ENCODE measurements at places on chromosomes 5 and 9.

GRCh38 chr9:136532799-136533774, 12.8 kb downstream of the NOTCH1 start:
- peak; percentile 80 for DNase-seq

GRCh38 chr5:14491015-14491915, 90.3 kb upstream of the OTULINL start:
- DNase-seq = no peak

GRCh38 chr9:135814421-135815095, 92.8 kb downstream of the CAMSAP1 start:
- DNase-seq = no peak

GRCh38 chr9:38316166-38316780, 76.2 kb upstream of the ALDH1B1 start:
- no peak for DNase-seq

- DNase-seq = no peak
Measured at GRCh38 chr9:75333624-75334023, 245.3 kb downstream of the OSTF1 start.

DNA sequence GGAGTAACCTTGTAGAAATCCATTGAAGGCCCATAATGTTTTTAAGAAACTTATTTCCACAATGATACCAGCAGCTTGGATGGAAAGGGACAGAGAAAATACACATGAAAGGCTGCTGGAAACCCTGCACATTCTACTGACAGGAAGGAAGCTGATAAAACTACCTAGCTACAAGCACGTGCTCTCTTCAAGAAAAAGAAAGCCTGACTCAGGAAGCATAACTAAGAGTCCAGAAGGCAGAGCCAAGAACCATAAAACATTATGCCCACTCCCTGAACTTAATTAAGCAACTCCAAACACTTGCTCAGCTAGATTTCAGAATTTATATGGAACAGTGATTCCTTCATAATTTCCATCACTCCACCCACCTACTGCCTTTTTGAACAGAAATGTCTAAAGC, 430.8 kb downstream of the SEMA5A start:
- no peak for DNase-seq

DNA sequence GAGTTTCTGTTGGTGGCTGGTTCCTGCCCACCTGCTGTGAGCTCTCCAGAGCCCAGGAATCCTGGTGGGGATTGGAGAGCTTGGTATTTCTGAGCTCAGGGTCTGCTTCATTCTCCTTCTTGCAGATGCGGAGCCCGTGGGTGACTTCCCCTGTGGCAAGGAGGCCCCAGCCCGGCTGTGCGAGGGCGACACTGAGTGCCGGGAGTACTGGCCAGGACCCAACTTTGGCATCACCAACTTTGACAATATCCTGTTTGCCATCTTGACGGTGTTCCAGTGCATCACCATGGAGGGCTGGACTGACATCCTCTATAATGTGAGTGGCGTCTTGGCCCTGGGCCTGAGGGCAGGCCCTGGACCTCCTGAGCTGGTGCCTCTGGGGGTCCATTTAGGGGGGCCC, 39.5 kb downstream of the CACNA1B start:
- DNase-seq = no peak

- no peak for DNase-seq
Measured at GRCh38 chr5:6822068-6822467, 108.8 kb downstream of the TENT4A start.

GRCh38 chr5:62460578-62460983, 48.0 kb downstream of the IPO11 start:
- DNase-seq = no peak

DNA sequence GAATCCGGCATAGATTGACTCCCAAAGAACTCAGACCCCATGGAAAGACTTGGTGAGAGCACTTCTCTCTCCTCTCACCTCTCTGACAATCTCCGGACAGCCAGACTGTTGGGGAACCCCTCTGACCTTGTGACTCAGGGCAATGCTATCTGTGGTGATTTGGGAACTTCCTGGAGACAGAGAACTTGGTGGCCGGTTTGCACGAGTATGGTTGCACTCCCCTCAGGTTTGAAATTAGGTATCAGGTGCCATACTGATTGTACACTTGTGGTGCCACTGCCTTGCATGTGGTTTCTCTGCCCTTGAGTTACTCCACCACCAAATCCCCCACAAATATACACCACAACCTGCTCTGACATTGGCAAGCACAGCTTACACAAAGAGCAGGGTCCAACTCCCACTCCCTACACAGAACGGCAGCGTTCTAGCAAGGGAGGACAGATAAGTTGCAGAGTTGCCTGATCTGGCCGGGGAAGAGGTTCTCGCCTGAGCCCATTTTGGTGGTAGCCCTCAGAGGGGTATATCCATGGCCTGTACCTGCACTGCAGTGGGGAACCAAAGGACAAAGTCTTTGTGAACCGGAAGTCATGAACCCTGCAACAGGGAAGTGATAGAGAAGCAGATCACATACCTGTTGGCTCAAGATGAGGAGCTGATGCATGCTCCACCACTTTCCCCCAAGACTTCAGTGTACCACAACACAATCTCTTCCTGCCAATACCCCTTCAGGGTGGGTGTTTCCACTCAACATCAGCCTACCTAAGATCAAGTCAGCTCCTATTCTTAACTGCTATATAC, 255.1 kb downstream of the MCTP1 start:
- DNase-seq = no peak

GRCh38 chr5:112143690-112144089, 275.4 kb downstream of the EPB41L4A start:
- DNase-seq = no peak

GRCh38 chr9:90287567-90288274, 354.9 kb downstream of the DIRAS2 start:
- no peak for DNase-seq

GRCh38 chr9:77848404-77848803, 183.2 kb downstream of the GNAQ start:
- no peak for DNase-seq

GRCh38 chr5:100273846-100274580, 261.2 kb upstream of the FAM174A start:
- no peak for DNase-seq

GRCh38 chr5:107557051-107557658, 113.6 kb downstream of the EFNA5 start:
- DNase-seq = no peak

DNA sequence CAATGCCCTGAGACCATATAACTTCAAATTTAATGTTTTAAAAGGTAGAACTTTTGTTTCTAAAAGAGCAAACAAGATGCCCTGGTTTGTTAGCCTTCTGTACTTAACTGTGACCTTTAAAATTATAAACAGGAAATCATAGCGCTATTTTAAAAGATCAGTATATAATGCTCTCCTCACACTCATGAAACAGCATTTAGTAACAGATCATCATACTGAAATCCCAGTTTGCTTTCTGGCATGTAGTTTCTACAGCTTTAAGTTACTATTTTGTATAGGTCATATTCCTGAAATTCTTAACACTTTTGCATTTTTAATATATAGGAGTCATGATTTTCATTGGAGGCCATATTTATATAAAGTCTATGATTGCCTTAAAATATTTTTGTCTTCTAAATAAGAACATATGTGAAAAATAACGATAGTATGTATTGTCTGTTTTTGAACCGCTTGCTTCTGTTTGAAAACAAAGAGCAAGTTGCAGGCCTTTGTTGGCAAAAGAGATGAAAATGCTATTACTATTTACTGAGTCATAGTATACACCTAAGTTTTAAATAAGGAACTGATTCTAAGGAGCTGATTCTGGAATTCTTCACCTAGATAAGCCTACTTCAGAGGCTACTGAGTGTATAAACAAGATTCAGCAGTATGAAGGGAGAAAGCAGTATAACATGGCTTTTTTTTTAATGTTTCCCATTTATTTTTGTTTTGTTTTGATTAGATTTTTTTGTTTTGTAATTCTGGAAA, 20.5 kb downstream of the SRFBP1 start:
- DNase-seq = no peak

DNA sequence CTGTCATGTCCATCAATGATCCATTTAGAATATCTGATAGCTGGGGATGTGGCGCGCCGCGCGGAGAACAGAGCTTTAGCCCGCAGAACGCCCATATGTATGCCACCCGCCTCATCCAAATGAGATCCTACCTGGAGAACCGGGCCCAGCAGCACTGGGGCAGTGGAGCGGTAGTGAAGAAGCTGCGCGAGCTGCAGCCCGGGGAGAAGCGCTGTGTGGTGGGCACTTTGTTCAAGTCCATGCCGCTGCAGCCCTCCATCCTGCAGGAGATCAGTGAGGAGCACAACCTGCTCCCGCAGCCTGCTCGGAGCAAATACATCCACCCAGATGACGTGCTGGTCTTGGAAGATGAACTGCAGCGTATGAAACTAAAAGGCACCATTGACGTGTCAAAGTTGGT, 313.7 kb downstream of the NR2F1-AS1 start:
- no peak for DNase-seq

- DNase-seq = no peak
Measured at GRCh38 chr5:172413601-172414171, 40.6 kb downstream of the SH3PXD2B start.

DNA sequence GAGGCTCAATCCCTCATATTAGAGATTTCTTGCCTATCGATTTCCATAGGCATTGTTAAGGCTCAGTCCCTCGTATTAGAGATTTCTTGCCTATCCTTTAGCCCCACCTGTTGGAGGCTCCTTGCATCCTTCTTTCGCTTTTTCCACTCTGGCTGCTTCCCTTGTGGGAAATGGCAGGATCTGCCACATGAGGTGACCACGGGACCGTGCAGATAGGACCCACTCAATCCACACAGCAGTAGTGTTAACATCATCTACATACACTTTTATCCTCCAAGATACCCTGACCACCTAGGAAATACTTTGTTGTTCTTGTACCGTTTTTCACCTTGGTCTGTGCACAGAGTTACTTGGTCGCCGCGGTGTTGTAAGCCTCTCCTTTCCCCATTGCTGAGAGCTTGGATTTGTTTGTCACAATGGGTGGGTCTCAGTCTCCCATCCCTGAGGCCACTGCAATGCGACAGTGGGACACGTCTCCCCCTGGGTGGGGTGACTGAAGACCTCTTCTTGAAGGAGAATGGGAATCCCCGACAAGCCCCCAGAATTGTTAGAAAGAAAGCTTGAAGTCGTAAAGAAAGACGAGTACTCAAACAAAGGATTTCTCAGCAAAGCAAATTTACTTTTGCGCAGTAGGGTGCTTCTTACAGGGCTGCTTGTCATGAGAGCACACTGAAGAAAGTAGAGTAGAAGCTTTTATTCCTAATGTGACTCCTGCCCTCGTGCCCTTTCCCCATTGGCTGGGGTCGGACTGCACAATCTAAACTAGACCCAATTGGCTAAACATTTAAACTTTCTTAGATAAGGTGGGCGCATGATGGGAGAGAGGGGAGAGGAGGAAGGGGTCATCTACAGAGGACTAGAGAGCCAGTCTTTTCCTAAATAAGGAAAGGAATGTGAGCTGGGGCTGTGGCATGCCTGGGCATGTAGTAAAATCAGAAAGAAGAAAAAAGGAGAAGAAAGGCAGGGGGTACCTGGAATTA, 19.8 kb downstream of the IFT74 start:
- peak; percentile 28 for DNase-seq

- no peak for DNase-seq
Measured at GRCh38 chr9:111836311-111836710, 41.6 kb upstream of the SHOC1 start.

DNA sequence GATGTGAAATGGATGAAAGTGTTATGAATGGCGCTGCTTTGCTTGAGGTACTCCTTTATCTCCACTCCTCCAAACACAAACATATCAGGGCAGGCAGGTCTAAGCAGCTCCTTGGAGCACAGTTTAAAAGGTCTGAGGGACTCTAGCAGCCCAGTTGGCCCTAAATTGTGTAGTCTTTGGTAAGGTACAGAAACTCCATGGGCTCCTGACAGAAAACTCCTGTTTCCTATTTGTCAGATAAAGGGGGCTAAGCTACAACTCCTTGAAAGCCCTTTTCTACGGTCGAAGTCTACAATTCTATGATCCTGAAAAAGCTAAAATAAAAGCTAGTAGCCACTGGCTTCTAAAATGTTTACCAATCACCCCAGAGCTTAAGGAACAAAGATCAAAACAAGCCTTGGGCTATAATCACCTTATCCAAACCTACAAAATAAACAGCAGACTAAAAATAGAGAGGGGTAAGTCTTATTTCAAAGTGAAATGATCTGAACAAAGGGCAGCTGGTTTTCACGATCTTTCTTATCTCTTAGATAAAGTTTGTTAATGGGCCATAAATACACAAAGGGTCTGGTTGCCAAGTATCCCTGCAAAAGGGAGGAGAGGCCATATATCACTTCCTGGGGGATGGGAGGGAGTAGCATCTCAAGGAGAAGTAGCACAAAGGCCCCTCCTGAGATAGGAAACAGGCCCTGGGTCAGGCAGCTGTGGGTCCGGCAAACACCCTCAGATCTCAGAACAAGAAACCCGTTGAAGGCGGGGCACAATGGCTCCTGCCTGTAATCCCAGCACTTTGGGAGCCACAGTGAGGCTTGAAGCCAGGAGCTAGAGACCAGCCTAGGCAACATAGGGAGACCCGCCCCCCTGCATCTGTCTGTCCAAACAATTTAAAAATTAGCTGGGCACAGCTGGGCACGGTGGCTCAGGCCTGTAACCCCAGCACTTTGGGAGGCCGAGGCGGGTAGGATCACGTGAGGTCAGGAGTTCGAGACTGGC, 28.3 kb upstream of the DENND4C start:
- no peak for DNase-seq

DNA sequence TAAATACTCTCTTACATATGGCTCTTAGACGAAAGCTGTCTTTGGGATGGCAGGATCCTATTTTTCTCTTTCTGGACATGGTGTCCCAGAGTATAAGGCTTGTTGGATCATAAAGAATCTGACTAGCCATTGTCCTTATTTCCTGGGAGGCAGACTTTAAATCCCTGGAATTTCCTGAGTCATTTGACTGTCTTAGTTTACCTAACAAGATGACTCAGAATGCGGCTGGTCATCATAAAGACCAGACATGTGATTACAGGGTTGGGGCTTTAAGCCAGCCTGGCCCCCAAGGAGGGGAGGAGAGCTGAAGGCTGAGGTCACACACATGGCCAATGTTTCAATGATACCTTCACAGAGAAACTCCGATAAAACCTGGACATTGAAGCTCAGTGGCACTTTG, 37.2 kb downstream of the FAM240B start:
- DNase-seq = no peak

DNA sequence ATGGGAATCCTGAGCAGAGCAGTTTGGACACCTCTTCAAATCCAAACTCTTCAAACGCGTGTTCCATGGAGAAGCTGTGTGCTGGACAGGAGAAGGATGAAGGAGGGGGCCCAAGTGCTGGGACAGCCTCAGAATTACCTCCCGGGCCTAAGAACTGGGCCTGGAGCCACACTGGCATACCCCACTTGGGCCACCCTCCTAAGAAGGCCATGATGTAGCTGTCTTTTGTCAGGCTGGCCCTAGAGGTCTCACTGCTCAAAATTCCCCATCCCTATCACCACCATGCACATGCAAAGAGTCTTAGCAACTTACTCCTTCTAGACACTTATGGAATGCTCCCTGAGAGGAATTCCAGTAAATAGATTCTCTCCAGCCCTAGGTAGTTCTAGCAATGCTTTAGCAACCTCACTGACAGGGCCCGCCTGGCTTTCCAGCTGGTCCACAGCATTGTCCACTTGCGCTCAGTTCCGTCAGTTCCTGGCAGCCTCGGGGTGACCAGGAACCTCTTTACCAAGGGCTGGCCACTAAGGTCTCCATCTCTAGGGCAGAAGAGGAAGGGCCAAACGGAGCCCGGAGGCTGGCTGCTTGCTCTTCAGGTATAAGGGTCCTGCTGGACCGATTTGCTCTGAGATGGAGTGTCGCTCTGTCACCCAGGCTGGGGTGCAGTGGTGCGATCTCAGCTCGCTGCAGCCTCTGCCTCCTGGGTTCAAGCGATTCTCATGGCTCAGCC, 75.3 kb downstream of the RGS3 start:
- peak; percentile 3 for DNase-seq

GRCh38 chr5:34680896-34681295, 24.8 kb downstream of the RAI14 start:
- no peak for DNase-seq

Data from activated naive CD4-positive, alpha-beta T cell treated with anti-CD3 and anti-CD28 coated beads, Interleukin-2, amount 10 ng/mL, durations not matched to agents 7 days and 5 days (primary cell).